ENCODE measurements at places on chromosomes 2 and 18.

DNA sequence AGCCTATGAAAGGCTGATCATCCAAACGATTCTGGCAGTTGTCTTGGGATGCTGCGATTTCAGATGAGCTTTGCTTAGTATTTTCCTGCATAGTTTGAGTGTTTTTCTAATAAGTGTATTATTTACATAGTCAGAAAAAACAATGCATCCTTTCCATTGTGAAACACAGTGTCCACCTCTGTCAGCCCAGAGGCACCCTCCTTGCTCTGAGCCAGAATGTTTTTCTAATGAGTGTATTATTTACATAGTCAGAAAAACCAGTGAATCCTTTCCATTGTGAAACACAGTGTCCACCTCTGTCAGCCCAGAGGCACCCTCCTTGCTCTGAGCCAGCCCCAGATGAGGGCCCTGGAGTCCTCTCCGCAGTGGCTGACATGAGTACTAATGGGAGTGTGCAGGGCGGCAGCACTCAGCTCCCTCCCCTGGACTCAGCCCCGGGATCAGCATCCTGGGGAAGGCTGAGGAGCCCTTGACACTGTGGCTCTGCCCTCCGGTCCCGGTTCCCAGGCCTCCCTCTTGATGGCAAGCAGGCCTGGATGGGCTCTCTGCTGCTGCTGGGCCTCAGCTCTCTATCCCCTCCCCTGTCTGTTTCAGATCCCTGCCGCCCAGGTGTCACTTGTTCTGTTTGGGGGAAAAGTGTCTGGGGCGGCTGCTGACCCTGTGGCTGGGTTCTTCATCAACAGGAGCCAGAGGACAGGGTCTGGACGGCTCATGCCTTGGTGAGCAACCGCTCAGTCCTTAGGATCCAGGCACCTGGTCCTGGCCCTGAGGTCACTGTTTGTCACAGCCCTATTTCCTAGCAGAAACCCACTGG lies 5.9 kb downstream of the MFSD2B start:
- DNase-seq = no peak

- DNase-seq = no peak
These were observed 286.8 kb upstream of the TRIB2 start for GRCh38 chr2:12429779-12430406.

- DNase-seq = peak; percentile 17
These were observed 79.0 kb downstream of the CIB4 start for GRCh38 chr2:26561918-26562810.

DNA sequence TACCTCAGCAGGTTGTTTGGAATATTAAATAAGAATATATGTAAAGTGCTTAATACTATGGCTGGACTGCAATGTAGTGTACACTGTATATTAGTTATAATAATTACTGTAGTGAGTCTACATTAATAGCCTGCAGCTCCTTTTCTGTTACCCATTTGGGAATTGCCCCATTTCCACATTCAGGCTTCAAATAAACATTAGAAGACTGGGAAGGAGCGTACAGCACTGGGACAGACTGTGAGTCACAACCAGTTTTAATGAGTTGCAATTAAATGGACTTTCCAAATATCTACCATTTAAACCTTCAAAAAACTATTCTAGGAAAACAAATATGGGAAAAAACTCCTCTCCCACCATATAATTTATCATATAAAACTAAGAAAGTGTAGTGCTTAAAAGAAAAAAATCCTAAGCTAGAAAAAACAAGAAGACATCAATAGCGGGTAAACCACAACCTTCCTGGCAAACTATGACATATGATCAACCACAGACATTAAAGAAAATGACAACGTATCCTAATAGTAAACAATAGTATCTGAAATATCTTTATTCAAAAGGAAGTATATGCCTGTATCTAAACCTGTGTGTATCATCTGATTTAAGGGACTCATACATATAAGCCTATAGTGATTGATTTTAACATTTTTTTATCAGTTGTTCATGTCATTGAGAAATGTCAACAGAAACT lies 86.1 kb downstream of the TRIP12 start:
- no peak for DNase-seq

DNA sequence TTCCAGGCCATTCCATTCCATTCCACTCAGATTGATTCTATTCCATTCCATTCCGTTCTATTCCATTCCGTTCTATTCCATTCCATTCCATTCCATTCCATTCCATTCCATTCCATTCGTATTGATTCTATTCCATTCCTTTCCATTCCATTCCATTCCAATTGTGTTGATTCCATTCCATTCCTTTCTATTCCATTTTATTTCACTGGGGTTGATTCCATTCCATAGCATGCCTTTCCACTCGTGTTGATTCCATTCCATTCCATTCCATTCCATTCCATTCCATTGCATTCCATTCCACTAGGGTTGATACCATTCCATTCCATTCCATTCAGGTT lies 1142.3 kb downstream of the RPIA start:
- no peak for DNase-seq

GRCh38 chr2:54429811-54430551 lies 26.1 kb upstream of the SPTBN1 start:
- DNase-seq = no peak

DNA sequence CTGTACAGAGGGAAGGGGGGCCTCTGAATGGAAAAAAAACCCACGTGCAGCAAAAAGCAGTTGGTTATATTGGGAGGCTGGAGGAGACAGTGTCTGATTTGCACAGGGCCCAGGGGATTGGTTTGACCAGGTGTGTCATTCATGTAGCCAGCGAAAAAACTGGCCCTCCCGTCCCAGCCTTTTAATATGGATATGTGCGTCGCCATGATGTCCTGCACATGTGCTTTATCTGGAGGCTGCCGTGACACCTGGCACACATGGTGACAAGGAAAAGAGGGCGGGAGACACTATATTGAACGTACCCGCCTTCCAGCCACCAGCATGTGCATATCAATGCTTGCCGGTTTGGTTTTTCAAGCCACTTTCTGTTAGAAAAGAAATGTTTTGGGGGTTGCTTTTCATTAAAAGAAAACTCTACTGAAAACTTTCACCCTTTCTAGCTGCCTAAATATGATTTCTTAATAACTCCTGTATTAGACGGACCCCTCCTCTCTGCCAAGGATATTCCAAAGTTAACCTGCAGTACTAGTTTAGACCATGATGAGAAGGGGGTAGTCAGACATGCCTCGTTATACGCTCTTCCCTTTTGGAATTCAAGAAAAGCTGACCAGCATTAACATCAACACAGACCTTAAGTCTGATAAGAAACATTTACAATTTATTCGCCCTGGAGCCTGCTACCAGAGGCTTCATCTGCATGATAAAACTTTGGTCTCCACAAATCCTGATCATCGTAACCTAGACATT lies 16.2 kb downstream of the SLC25A52 start:
- no peak for DNase-seq

- DNase-seq = no peak
These were observed 37.2 kb downstream of the ZBTB7C start for GRCh38 chr18:48371854-48372602.

GRCh38 chr2:233915128-233915527 lies 2.0 kb upstream of the TRPM8 start:
- no peak for DNase-seq

DNA sequence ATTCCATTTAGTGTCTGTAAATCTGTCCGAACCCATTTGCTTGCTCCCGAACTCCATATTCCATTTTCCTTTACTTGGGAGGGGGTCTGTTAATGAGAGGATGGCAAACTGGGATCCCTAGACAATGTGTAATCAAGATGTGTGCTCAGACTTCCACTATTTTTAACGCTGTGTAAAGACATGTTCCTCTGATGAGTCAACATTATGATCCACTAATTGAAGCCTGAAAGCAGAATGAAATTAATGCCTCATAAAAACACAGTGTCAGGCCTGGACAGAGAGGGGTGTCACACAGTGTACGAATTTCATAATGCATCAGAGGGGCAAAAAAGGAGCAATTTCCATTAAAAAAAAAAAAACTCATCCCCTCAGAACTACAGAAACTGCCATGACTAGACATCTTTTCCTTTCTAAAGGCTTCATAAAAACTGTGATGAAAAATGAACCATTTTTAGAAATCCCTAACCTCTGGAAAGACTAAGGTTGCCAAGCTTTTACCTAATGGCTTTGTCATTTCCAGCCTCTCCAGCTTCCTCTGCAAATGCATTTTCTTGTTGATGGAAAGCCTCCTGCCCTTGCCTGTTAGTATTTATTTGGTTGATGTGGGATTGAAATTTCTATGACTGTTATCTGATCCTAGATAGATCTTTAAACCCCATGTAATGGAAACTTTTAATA lies 209.2 kb upstream of the DCC start:
- no peak for DNase-seq

GRCh38 chr2:31202833-31203232 lies 14.5 kb downstream of the CAPN14 start:
- no peak for DNase-seq

GRCh38 chr2:201139836-201140604 lies 24.1 kb downstream of the CFLAR start:
- no peak for DNase-seq

DNA sequence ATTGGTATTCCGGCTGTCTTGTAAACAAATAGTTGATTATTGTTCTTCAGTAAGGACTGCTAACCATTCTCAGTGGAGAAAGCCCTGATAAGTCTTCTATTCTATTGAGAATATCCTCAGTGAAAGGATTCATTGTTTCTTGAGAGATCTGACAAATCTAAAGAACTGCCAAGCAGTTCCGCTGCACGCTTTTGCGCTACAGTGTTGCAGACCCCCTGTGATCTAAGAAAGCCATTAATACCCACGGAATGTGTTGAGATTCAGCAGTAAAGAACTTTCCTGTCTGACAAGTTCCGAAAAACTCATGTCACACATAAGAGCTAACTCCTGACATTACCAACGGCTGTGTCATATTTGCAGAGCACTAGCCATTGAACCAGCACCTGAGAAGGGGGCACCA lies 63.8 kb downstream of the ZNF236 start:
- no peak for DNase-seq

Data from activated CD4-positive, alpha-beta T cell treated with anti-CD3 and anti-CD28 coated beads, Interleukin-2, amount 50 U/mL, for 48 hours (primary cell).